Stimulated activated CD4-positive, alpha-beta T cell treated with anti-CD3 and anti-CD28 coated beads, Interleukin-12 subunit alpha, Interleukin-12 subunit beta, amount 100 ng/mL, for 48 hours (primary cell): ENCODE measurements at places on chromosomes 12 and 14.
A peak's percentile ranks its signal among the peaks of the same experiment; 100 is the strongest.

GRCh38 chr12:108046650-108047049, 82.4 kb upstream of the WSCD2 start:
- no peak for DNase-seq

GRCh38 chr12:51678086-51678724, 87.2 kb downstream of the SCN8A start:
- DNase-seq: no peak

DNA sequence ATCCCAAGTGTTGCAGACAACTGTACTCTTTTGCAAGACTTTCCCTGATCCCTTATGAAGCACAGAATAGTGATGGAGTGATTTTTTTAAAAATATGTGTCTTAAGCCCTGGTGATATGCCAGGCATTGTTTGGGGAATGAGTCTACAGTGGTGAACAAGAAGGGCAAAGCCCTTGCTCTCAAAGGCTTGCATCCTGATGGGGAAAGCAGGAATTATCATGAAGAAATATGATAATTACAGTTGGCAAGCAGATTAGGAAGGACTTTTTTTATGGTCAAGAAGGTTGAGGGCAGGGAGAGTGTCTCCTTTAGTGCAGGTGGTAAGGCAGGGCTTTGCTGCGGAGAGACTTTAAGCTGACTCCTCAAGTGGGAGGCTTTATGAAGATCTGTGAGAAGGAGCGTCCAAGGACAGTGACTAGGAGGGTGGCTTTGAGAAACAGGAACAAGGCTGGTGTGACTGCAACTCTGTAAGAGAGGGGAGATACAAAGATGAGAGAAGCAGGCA, 100.2 kb downstream of the SYNE2 start:
- no peak for DNase-seq

GRCh38 chr12:121974026-121974985, 47.4 kb upstream of the BCL7A start:
- DNase-seq: no peak

GRCh38 chr14:100476012-100476822, 111.0 kb downstream of the BEGAIN start:
- no peak for DNase-seq

- DNase-seq: no peak
Measured at GRCh38 chr12:19239616-19240234, 110.2 kb downstream of the PLEKHA5 start.

- DNase-seq: no peak
Measured at GRCh38 chr14:57182760-57183503, 85.8 kb downstream of the EXOC5 start.

DNA sequence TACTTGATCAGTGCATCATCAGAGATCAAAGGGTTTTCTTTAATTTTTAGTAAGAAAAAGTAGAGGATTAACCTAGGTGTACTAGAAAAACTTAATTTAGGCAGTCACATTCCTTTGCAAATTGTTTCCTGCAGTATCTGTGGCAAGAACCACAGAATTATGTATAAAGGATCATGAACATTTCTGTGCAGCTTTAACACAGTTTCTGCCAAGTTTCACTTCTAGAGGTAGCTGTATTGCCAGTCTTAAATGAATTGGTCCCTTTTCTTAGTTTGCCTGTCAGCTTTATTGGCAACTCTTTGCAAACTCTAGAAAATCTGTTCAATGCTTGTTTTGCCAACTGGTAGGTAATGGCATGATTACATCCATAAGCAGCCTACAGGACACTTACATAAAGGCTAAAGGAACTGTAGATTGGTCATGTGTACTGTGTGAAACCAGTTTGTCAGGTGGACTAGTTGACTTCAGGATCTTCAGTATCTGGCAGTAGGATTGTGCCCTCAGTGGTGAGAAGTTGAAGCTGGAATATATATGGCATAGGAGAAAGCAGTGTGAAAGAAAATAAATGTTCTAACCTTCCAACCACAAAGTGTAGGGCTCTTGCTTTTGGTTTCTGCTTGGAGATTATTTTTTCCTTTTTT, 75.9 kb downstream of the TTLL5 start:
- no peak for DNase-seq

DNA sequence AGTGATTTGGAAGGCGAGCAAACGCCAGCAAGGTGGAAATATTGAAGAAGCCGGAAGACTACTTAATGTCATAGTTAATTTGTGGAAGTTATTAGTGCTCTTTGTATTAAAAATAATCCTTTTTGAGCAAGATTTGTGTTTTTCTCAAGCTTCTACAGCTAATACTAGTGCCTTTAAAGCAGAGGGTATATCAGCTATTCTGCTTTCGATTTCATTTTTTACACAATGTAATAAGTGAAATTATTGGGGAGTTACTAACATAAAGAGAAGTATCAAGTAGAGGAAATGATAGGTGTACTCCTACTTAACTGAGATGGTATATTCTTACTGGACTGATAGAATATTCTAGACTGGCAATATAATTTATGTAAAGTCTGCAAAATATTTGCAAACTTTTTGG, 392.4 kb upstream of the DCN start:
- DNase-seq: no peak

DNA sequence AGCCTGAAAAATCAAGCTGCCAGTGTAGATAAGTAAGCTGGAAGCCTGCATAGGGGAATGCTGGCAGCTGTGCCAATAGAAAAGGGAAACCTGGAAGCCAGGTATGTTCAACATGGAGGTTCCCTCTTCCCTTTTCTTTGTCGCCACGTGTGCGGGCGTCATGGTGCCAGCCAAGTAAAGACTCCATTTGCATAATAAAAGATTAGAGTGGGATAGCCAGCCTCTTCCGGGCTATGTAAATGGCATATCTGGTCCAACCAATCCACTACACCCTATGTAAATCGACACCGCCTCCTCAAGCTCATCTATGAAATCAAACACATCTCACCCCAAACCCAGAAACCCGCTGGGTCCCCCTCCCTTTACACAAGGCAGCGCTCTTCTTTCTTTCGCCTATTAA, 5.6 kb upstream of the ADGRD1 start:
- no peak for DNase-seq

DNA sequence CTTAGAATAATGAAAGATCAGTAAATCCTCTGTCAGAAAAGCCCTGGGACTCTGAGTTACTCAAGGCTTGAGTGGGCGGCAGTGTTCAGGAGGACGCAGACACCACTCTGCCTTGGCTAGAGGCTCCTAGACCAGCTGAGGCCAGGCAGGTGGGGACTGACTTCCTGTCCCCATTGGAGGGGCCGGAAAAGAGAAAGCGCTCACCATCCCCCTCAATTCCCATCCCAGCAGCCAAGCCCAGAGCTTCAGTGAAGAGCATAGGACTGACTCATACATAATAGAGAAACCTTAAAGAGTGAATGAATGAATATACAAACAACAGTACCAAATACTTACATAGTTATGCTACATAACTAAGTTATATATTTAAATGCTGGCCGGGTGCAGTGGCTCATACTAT, 62.0 kb downstream of the PLEKHG7 start:
- no peak for DNase-seq

DNA sequence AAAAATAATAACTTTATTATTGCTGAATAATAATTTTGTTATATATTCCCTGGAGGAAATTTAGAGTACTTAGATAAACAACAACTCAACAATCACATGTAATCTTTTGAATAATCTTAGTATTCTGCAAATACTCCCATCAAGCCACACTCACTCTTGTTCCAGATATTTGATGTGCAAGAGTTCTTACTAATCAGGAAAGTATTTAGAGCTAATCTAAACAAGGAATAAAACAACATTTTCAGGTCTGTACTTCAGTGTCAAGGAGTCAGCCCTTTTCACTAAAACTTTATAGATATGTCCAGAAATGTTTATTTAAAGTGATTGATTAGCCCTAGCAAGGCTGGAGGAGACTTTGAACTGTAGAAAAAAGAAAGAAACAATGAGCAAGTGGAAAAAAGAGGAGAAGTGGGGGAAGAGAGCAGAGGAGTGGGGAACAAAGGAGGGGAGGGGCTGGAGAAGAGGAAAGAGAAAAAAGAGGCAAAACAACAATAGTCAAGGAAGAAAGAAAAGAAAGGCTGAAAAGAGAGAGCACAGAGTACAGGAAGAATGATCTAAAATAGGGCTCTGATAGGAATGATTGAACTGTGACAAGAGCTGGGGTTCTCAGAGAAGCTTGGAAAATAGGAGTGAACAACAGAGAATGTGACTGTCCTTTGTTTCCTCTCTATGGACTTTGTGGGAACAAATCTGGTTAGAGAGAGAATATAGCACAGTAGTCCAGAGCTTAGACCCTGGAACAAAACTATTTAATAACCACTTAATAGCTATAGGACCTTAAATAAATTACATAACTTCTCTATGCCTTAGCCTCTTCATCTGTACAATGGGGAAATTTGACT, 238.7 kb downstream of the AKAP6 start:
- no peak for DNase-seq

DNA sequence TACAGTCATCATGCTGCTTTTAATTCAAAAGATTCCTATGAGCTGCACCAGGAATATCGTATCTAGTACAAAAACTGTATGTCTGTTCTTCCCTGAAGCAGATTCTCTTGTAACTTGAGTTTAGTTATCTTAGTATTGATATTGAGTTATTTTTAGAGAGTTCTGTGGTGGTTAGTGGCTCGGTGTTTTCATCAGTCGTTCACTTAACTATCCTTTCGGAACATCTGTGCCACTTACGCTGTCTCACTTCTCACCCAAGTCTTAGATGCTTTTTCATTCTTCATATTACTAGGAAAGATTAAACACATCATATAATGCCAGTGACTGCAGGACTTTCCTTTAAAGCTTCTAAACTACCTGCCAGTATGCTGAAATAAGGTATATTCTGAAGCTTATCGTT, 251.0 kb downstream of the FBXL14 start:
- DNase-seq: no peak

- DNase-seq: peak; percentile 53
Measured at GRCh38 chr12:108629824-108630476, 3.7 kb downstream of the SELPLG start.

GRCh38 chr14:31508135-31508534, 20.3 kb upstream of the GPR33 start:
- DNase-seq: no peak

GRCh38 chr14:21106176-21106497, 5.3 kb downstream of the TMEM253 start:
- no peak for DNase-seq

DNA sequence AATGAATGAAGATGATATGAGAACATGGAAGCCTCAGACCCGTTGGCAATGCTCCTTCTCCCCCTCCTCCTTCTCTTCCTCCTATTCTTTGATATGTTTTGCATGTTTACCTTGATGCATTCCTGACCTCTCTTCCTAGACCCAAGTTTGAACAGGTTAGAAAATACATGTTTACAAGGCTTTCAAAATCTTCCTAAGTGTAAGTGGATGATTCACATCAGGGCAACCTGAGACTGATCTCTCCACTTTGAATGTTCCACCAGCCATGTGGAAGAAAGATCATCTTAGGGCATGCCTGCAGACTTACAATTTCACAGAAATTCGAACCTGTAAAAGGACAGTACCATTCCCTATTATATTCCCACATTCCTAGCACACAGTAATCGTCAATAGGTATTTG, 18.0 kb upstream of the LDHB start:
- no peak for DNase-seq

- DNase-seq: no peak
Measured at GRCh38 chr14:31955936-31956579, 121.0 kb upstream of the ARHGAP5 start.

DNA sequence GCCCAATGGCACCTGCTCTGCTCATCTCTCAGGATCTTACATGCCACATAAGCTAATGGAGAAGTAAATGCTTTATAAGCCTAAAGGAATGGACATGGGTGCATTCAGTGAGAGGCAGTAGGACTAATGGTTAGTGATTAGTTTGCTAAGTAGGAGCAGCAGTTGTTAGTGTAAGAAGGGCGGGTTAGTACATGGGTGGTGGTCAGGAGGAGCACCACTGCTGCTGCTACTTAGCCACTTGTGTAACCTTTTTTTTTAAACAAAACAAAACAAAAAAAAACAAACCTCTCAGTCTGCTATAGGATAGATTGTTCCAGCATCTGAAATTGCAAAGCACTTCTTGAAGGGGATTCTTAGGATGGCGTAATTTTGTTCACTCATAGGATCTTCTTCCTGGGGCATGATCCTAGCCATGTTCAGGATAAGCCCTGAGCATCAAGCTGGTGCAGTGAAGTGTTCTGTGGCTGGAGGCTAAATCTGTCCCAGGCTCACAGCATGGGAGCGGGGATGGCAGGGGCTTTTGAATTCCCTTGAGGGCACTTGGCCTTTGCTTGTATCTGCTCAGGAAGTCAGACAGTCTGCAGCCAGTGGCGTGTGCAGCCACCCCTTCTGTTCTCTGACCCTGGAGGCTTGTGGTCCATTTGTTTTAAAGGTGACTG, 63.6 kb downstream of the CHST11 start:
- DNase-seq: no peak

DNA sequence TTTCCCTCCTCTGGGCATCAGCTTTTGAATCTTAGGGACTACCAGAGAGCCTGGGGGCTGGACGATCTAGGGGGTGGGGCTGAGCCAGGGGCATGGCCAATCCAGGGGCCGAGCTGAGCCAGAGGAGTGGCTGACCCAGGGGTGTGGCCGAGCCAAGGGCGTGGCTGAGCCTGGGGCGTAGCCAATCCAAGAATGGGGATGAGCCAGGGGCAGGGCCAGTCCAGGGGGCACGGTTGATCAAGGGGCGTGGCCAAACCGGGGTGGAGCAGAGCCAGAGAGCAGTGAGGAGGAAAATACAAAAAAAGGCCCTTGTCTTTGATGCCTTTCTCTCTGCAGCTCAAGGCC, 219.3 kb upstream of the NOS1 start:
- no peak for DNase-seq

GRCh38 chr12:49028666-49029275, 10.2 kb upstream of the PRKAG1 start:
- no peak for DNase-seq

- no peak for DNase-seq
Measured at GRCh38 chr12:106048676-106049075, 90.1 kb downstream of the NUAK1 start.

DNA sequence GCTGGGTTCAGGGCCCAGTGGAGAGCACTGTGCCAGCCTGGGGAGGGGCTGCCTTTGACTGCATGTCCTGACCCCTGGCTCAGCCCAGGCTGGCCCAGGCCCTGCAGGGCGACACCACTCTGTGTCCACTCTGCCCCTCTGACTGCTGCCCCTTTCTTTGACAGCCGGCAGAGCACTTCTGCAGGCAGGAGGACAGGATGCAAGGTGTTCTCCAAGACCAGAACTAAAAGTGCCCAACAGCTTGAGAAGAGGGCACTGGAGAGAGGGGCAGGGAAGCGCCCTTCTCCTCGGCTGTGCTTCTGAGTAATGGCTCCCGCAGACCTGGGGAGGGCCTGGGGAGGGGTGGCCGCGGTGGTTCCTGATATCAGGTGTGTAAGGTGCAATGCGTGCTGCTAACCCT, 72.7 kb downstream of the WDR20 start:
- no peak for DNase-seq

- DNase-seq: no peak
Measured at GRCh38 chr14:89164168-89165073, 252.6 kb downstream of the FOXN3 start.

- no peak for DNase-seq
Measured at GRCh38 chr12:49089821-49090773, 4.5 kb downstream of the DHH start.
